ENCODE measurements at places on chromosomes 3 and 15.

DNA sequence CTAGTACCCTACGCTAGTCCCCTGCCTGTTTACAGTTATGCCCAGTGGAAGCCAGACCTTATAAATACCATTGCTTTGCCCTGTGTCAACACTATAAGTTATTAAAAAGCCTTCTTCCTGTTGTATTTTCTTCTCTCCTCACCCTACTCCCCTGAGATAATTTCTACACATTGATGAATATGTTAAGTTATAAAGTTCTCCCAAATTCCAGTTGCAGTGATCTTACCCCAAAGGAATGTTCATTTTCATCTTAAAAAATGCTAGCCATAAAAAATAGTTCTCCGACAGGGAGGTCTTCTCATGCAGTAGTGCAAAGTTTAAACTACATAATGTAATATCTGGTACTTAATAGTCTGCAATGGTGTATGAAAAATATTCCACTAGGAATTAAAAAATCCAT lies 58.6 kb downstream of the MAP2K5 start:
- DNase-seq, result no peak

DNA sequence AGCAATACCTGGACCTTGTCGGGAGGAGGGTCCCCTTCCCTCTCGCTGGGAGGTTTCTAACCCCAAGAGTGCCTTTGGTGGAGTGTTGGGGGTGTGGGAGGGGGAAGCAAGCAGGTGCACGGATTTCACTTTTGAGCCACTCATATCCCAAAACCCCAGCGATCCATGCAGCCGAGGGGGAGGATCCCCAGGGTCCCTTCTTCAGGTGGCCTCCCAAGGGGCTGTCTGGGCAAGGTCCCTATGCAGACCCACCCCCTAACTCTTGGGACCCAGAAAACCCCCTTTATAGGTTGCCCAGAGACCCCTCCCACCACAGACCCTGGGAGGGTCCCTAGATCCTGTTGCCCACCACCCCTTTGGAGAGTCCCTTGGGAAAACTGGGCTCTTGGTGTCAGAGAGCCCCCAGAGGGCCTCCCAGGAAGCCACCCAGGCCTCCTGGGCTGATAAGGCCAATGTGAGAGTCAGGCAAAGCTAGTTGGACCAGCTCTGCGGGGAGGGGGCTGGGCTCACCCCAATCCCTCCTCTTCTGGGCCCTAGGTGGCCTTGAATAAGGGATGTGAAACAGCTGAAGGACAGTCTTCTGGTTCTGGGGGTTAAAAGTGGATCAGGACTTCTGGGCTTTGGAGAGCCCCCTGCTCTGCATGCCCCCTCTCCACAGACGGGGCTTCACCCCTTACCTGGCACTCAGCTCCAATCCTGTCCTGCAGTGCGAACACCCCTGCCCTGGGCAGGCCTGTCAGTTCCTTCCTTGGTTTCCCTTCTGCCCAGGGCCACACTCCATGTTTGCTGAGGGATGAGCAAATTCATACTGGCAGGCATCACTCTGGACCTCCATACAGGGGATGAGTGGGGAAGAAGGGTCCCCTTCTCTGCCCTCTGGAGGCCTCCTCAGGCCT lies 932 bp upstream of the PLCD1 start:
- DNase-seq, result no peak

GRCh38 chr3:128709038-128709437 lies 16.9 kb upstream of the RAB7A start:
- no peak for DNase-seq

GRCh38 chr15:73004462-73004861 lies 47.8 kb upstream of the NEO1 start:
- no peak for DNase-seq

GRCh38 chr3:127208483-127209100 lies 15.7 kb downstream of the PRR23E start:
- no peak for DNase-seq

- DNase-seq, result no peak
Observed at GRCh38 chr3:140467104-140467577, 210.7 kb upstream of the TRIM42 start.

- no peak for DNase-seq
Observed at GRCh38 chr15:43529587-43530345, 12.4 kb downstream of the MAP1A start.

- DNase-seq, result peak; percentile 23
Observed at GRCh38 chr3:25527801-25528200, 99.7 kb downstream of the RARB start.

GRCh38 chr3:152283492-152284381 lies 15.0 kb downstream of the MBNL1 start:
- no peak for DNase-seq

DNA sequence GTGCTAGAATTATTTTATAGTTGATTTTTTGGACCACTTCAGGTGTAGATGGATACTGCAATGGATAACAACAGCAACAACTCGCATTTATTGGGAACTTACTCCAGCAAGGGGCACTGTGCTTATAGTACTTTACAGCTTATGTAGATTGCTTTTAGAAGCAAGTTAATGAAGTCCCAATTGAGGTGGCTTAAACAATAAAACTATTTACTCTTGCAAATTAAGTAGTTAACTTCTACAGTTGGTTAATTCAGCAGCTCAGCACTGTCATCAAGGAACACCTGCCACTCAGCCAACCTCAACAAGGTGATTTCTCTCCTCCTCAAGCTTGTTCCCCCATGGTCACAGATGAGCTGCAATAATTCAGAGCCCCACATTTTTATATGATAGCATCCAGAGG lies 124.1 kb downstream of the RASA2 start:
- DNase-seq, result no peak

- DNase-seq, result no peak
Observed at GRCh38 chr3:182357928-182358327, 435.4 kb upstream of the ATP11B start.

DNA sequence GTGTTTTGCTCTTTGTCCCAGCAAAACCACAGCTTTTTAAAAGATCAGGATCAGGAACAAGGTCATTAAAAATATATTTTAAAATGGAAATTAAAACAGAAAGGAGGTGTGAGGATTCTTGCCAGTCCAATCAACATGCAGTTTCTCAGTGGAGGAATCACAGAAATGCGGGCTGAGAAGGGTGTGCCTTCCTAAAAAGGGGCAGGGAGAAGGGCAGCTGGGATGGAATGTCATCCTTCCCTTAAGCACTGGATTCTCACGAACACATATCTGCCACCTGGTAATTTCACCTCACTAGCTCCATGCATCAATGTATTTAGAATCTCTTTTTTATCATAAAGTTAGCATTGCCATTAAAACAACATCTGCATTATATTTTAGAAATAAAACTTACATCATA lies 21.4 kb downstream of the ABI3BP start:
- DNase-seq, result no peak

- no peak for DNase-seq
Observed at GRCh38 chr3:121852256-121852655, 17.2 kb downstream of the EAF2 start.

- DNase-seq, result no peak
Observed at GRCh38 chr3:77256584-77257503, 216.9 kb downstream of the ROBO2 start.

- DNase-seq, result no peak
Observed at GRCh38 chr15:83970295-83970890, 265.2 kb upstream of the GOLGA6L4 start.

DNA sequence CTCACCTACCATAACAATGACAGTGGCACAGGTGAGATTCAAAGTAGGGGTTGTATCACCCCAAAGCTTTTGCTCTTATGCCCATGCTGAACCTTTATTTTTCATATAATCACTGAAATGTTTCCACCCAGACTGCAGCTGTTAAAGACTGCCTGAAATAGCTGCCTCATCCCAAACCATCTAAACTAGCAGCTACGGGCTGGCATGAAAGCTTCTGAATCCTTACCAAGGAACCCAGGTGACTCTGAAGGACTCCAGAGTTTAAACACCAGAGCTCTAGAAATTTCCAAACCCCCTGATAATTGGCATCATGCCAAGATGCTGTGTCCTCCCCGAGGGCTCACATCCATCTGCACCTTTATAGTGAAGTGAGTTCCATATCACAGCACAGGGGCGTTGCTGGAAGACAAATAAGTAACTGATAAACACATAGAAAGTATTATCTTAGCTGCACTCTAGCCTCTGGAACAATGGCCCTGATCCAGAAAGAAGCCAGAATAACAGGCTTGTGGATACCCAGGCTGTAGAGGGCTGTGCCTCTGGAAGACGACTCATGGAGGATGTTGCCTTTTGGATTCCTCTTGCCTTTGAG lies 238.9 kb downstream of the CADPS start:
- DNase-seq, result peak; percentile 12

DNA sequence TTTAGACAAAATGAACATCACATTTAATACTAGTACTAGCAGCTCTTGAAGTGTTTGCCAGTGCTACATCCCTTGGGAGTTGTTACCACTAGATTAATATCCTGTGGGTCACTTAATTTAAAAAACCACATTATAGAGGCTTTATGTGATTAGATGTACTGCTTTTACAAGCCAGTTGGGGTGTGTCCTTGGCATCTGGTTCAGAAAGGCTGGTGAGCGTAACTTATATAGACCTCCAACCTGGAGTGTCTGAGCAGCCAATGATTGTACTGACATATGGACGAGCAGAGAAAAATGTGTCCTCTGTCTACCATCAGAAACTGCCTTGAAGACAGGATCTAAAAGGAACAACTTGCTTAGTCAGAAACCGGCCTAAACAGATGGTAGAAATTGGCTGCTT lies 306.2 kb upstream of the ATP11B start:
- DNase-seq, result no peak
